ENCODE measurements at places on chromosomes 3 and 15.

DNA sequence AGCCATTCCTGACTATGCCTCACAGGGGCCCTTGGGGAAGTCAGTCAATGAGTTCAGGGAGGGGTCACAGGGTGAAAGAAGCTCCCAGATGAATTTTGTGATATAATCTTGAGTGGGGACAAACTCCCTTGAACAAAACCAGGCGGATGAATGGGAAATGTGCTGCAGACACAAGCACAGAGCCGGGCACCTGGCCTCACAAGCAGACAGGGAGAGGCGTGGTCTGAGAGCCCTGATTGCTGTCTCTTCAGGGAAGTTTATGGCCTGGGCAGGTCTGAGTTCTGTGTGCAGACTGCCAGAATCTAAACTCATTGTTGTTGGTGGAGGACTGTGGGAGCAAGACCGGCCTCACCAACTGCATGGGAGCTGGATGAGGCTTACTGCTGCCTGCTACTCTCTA lies 591.8 kb downstream of the EPHA3 start:
- no peak overlapping the region for H3K4me3 ChIP-seq
- no peak for DNase-seq
- no peaks in the 10 kb centered on the region for H3K27me3 ChIP-seq

DNA sequence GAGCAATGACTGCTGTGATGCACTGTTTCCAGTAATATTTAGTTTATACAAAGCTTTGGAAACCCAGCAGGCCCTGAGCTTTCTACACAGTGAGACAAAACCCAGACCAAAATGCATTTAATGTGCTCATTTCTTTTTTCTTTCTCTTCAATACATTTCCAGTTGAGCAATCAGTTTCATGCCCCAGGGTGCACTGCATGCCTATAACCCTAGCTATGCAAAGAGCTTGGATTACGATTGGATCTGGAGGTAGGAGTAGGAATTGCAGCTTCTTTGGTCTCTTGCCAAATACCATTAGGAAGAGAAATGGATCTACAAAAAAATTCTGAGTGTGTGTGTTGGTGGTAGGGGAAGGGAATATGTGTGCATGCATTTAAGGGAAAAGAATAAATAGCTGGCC lies 1001.4 kb downstream of the SQOR start:
- no peak overlapping the region for H3K4me3 ChIP-seq
- no peak for DNase-seq
- H3K27me3 ChIP-seq = no peaks in the 10 kb centered on the region
- H3K4me1 ChIP-seq = no peaks in the 10 kb centered on the region
- H3K27ac ChIP-seq = no peak overlapping the region

GRCh38 chr3:4174791-4175190 lies 128.4 kb upstream of the SETMAR start:
- no peaks in the 10 kb centered on the region for H3K4me1 ChIP-seq
- H3K27ac ChIP-seq = no peak overlapping the region
- H3K4me3 ChIP-seq = no peak overlapping the region
- no peaks in the 10 kb centered on the region for H3K27me3 ChIP-seq

DNA sequence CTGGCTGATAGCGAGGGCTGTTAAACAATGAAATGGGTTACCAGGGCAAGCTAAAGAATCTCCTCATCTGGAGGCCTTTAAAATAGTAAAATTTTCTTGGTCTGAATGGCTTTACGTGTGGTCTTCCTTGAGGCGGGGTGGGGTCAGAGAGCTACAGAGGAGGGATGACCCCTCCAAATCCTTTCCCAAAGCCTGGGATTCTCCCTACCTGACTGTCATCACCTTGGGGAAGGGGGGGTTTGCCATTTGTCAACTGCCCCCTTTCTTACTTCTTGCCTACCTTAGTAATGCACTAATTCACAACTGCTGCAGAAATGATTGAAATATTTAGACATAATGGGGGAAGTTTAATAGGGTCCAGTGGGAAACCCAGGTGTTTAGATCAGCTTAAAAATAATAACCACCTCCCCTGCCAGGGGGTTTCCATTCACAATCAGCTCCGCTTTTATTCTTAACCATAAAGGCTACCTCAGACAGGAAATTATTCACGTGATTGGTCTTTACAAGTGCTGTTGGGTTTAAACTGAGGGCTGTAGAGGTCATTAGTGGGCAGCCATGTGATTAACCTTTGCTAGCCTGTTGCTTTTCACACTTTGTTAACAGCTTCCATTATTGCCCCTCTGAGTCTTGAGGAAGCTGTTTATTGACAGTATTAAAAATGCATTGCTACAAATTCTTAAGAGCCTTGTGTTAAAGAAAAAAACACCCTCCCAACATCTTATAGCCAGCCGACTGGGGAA lies 276.5 kb upstream of the ATP11B start:
- no peaks in the 10 kb centered on the region for H3K27me3 ChIP-seq
- DNase-seq = no peak
- no peak overlapping the region for H3K4me3 ChIP-seq
- H3K4me1 ChIP-seq = no peaks in the 10 kb centered on the region
- no peak overlapping the region for H3K27ac ChIP-seq
- no peaks in the 10 kb centered on the region for H3K36me3 ChIP-seq

DNA sequence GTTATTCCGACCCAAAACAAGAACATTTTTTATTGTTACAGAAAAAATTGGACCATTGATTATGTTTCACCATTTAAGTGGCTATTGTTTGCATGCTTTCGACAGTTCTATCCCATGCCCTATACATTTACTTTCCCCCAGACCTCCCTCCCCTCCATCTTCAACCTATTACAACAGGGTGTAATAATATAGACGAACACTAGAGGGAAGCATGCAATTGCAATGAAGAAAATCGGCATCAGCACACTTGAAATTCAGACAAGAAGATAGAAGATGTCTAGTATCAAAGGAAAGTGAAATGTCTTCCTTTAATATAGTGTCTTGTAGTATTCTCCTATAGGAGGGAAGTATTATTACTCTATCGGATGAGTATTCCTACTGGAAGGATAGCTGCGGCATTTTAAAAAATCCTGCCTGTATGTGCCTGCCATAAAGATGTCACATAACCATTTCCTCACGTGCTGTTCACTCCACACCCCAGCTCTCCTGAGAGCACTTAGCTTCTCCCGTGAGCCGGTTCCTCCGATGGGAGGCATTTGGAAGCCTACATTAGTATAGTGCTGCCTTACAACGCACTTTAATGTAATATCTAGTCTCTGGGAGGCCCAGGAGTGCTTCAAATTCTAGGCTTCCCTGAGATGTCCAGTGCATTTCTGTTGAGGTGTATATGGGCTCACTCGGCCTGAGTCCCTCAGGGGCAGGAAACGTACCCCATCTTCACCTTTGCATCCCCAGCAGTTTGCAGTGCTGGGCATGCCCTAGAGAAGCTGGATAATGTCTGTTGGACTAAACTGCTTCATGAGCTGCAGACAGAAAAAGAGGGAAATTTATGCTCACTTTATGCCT lies 17.8 kb upstream of the ERICH6 start:
- no peaks in the 10 kb centered on the region for H3K27me3 ChIP-seq
- H3K4me3 ChIP-seq = no peak overlapping the region
- H3K27ac ChIP-seq = no peak overlapping the region
- peaks cover 5% of the 10 kb centered on the region for H3K4me1 ChIP-seq
- no peak for DNase-seq
- H3K36me3 ChIP-seq = no peaks in the 10 kb centered on the region

DNA sequence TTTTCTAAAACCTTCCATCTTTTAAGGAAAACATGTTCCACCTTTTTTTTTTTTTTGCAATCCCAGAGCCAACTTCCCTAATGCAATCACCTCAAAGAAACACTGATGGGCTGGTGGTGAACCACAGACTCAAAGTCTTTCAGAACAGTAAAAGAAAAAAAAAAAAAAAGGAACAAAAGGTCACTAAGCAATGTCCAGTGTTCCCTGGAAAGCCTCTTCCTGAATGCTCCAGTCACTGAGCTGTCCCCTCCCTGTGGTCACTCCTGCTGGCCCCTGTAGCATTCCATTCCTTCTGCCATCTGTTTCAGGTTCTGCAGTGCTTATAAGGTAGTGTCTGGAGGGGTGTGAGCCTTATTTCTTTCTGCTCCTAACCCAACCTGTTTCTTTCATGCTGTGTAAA lies 53.3 kb downstream of the AAGAB start:
- H3K36me3 ChIP-seq = peaks cover 29% of the 10 kb centered on the region
- no peak overlapping the region for H3K4me3 ChIP-seq
- H3K27me3 ChIP-seq = no peaks in the 10 kb centered on the region
- no peak overlapping the region for H3K27ac ChIP-seq

DNA sequence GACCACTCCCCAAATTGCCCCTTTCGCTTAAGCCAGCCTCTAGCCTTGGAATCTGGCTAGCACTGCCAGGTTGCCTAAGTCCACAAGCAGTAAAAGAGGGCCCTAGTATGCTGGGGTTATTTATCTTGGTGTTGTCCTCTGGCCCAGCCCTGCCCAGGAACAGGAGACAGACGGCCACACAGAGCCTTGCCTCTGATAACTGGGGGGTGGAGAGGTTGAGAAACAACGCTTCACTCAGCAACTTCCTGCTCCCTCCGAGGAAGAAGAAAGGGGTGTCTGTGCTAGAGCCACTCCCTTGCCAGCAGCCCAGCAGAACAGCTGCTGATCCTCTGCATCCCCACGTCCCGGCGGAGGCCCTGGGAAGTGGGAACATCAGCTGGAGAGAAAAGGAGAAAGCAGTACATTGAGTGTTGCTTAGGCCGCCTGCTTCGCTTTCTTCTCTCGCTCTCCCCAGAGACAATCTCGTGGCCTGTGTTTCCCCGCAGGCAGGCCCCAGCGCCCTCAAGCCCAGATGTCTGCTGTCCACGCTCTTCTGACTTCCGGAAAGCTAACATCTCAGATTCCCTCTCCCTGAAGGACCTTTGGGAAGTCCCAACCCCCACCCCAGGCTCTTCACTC lies 22.6 kb upstream of the C3orf70 start:
- H3K4me3 ChIP-seq = no peak overlapping the region
- no peaks in the 10 kb centered on the region for H3K36me3 ChIP-seq
- H3K27me3 ChIP-seq = no peaks in the 10 kb centered on the region
- H3K4me1 ChIP-seq = no peaks in the 10 kb centered on the region
- DNase-seq = no peak
- peak overlapping the region; percentile 36 for H3K27ac ChIP-seq
